ENCODE measurements at places on chromosomes 16 and 17. TPM values are rescaled to one million over a fixed set of nuclear protein-coding genes. Genes with fewer than 3 reads are reported as not detected.
A peak's percentile ranks its signal among the peaks of the same experiment; 100 is the strongest.

GRCh38 chr17:47414612-47415011 is 90.9 kb downstream of the EFCAB13 start:
- DNase-seq = no peak

DNA sequence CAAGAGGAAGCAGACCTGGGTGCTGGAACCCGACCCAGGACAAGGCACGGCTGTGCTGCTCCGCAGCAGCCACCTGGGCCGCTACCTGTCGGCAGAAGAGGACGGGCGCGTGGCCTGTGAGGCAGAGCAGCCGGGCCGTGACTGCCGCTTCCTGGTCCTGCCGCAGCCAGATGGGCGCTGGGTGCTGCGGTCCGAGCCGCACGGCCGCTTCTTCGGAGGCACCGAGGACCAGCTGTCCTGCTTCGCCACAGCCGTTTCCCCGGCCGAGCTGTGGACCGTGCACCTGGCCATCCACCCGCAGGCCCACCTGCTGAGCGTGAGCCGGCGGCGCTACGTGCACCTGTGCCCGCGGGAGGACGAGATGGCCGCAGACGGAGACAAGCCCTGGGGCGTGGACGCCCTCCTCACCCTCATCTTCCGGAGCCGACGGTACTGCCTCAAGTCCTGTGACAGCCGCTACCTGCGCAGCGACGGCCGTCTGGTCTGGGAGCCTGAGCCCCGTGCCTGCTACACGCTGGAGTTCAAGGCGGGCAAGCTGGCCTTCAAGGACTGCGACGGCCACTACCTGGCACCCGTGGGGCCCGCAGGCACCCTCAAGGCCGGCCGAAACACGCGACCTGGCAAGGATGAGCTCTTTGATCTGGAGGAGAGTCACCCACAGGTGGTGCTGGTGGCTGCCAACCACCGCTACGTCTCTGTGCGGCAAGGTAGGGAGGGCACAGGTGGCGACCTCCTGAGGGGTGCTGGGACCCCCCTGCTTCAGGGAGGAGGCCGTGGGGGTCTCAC is 667 bp downstream of the FSCN2 start:
- no peak for DNase-seq

DNA sequence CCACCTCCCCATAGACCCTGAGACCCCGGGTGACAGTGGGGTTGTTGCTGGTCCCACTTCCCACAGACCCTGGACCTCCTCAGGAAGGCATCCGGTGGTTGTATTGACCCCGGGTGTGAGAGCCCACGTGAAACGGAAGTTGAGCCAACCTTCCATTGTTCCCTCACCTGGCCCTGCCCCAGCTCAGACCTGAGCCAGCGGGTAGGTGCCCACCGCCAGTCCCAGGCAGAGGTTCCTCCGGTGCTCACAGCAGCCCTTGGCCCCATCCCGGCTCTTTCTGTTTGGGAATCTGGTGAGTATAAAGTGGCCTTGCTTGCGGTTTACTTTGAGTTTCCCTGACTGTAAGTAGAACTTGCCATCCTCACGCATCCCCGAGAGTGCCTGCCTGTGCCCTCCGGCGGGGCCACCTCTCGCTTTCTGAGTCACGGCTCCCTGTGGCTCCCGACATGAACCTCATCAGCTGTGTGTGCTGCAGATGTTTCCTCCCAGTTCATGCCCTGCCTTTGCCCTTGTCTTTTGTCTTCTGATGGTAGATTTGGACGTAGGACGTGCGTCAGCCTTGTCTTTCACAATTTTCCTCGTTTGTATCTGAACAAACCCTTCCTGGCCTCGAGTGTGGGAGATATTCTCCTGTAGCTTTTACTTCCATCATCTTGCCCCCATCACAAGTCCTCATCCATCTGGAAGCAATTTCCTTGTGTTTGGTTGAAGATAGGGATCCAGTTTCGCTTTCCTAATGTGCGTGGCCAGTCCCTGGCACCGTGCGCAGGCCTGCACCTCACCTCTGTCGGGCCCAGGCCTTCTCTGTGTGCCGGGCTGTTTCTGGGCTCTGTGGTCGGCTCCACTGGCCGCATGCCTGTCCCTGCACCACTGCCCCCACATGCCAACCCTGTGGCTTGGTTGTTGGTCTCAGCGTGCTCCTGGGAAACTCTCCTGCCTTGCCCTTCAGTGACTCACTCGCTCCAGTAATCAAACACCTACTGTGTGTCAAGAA is 76.0 kb downstream of the METRNL start:
- DNase-seq = peak; percentile 3

- DNase-seq = no peak
Measured at GRCh38 chr17:51261024-51261963, 948 bp downstream of the UTP18 start.

GRCh38 chr17:55377671-55378275 is 43.9 kb downstream of the MMD start:
- DNase-seq = no peak

DNA sequence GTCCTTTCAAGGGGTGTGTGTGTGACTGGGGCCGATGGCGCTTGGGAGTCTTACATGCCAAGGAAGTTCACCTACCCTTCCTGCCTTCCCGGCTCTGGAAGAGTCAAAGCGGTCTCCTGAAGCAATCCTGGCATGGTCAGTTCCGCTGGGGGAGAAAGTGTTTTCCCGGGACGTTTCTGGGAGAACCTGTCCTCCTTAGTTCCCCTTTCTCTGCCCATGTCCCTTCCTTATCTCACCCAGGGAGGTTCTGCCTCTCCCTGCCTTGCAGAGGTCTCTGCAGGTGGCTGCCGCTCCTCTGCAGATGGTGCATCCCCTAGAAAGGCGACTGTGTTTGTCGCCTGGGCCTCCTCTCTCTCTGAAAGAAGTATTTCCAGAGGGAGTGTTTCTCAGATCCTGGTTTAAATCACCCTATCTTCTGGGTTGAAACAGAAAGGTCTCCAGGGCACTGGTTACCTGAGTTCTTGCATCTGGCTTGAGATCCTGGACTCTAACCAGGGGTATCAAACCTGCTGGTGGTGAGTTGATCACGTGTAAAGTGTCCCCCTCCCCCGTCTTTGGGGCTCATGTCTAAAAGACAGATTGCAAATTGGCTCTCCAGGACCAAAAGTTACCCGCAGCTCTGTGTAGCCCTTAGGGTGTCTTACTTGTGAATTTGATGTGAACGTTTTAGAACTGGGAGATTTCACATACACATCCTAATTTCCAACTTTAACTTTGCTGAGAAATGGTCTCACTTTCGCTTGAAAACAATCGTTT is 1.9 kb downstream of the PRKCB start:
- DNase-seq = no peak

DNA sequence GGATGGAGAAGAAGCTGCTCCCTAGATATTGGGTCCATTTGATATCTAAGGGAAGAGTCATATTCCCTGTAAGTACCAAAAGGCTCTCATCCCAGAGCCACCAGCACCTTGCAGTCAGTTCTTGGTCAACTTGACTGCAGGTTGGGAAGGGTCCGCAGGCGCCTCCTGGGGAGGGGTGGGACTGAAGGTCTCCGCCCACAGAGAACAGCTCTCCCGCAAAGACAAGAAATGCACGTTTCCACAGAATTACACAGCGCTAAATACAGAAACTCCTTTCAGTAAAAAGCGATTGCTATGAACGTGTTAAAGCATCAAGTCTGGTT is 864 bp upstream of the CTCF start:
- no peak for DNase-seq

DNA sequence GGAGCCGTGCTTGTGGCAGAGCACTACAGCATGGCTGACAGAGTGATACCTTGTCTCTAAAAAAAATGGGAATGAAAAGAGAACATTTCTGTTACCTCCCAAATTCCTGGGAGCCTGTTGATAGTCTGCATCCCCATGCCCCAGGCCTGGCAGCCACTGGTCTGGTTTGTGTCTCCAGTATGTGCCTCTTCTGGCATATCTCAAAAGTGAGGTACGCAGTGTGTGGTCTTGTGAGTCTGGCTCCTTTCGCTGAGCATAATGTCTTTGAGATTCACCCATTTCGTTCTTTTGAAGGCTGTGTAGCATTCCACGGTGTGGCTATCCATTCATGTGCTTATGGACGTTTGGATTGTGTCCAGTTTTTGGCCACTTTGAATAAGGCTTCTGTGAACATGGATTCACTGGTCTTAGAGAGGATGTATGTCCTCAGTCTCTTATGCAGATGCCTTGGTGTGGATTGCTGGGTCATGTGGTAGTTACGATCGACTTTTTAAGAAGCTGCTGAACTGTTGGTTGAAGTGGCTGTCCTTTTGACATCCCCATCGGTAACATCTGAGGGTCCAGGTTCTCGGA is 39.1 kb downstream of the PRMT7 start:
- DNase-seq = no peak

DNA sequence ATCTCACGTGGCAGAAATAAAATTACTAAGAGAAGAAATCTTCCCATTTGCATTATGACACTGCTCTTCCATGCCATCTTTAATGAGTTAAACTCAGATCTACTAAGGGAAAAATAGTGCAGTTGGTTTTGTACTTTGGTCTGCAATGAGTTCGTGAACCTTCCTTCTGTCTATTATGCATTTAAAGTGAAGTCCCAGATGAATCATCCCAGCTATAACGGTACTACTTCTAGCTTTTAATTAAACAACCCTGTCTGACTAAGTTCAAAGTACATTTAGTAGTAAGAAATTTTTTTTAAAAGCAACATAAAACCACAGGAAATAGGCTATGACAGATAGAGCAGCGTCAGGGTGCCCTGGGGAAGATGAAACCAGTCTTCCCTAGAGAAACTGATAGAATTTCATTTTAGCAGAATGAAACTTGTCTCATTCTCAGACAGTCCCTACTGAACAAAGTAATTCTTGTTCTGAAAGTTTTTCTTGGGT is 1.8 kb downstream of the TMIGD1 start:
- peak; percentile 29 for DNase-seq

- peak; percentile 9 for DNase-seq
Measured at GRCh38 chr16:58661199-58661830, 23.3 kb downstream of the SLC38A7 start.

DNA sequence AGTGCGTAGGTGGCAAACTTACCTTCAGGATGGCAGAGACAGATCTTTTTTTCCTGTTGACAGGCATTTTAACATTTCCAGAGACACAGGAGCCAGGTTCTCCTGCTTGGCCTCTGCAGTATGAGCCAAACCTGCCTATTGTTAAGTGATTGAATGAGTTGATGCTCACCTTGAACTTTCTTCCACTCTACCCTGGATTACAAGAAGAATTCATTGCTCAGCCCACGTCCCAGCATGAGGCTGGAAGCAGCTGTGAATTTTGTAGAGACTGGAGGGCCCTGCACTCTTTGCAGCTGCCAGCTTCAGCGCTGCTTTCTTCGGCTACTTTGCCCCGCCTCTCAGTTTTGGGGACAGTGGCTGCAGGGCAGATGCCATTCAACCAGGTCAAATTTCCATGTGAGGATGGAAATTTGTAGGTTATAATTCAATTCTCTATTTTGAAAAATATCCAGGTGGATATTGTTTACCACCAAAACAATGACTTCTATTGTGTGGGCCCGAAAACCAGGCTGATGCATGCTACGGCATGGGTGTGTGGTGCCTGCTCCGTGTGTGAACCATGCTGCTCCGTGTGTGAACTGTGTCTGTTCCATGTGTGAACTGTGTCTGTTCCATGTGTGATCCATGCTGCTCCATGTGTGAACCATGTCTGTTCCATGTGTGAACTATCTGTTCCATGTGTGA is 75.2 kb upstream of the METTL9 start:
- no peak for DNase-seq

DNA sequence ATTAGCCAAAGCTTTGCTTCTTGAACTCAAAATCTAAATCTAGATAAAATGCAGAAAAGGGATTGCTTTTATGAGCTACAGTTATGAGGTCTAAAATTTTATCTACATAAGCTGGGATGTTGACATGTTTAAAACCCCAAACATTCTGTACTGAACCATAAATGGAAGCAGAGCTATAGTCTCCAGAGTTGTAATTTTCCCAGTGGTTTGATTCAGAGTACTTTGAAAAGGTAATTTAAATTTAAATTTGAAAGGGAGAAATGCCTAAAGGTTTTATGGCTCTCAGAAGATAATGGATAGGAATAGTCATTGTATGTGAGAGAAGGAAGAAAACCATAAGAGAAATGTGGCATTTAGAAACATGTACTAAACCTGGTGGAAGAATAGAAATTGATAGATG is 163.2 kb downstream of the PPM1E start:
- no peak for DNase-seq

GRCh38 chr17:7887482-7888183 is 956 bp upstream of the CHD3 start:
- DNase-seq = peak; percentile 83

DNA sequence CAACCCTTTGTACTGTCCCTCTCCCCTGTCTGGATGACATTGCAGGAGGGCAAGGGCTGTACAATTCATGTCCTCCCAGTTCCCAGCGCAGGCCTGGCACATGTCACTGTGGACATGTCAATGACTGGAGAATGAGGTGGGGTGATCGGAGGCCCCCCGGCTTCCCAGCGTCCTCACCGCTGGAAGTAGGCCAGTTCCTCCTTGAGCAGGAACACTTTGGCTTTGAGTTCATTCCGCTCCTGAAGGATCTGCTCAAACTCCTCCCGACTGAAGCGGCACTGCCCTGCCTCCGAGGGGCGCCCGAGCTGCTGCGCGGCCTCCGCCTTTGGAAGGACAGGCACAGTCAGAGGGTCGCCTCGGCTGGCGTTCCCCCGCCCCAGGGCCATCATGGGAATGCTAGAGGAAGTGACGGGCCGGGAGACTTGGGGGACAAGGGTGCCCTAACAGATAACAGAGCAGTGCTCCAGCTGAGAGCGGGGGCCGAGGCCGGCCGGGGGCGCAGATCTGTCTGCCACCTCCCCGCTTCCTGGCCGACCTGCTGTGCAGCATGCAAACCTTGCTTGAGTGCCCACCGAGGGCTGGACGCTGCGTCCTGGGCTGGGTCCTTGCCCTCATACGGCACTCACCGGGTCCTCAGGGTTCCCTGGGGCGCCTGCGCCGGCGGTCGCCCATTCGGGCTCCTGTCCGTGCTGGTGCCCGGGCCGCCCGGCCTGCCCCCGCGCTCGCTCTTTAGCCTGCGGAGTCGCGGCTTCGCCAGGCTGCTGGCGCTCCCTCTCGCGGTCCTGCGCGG is 1.3 kb downstream of the RILP start:
- no peak for DNase-seq

- DNase-seq = no peak
Measured at GRCh38 chr16:8194794-8195193, 395.5 kb downstream of the TMEM114 start.

DNA sequence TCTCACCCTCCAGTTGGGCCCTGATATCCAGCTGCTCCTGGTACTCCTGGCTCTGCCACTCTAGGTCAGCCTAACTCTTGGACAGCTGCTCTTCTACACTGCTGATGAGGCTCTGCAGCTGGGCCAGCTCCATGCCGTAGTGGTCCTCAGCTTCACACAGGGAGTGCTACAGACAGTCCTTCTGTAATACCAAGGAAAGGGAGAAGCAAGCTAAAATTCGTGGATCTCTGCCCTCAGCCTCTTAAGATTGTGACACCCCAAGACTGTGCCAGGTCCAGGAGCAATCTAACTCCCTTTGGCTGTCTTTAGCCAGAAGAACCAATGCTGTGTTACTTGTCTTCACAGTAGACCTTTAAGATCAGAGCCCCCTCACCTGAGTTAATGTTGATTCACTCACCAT is 7.7 kb upstream of the KRT38 start:
- DNase-seq = no peak

The GH2 gene
- total RNA-seq = not detected

The FBXL19 gene
- total RNA-seq = 24.4 TPM

The KRT27 gene
- total RNA-seq = not detected

The AANAT gene
- not detected for total RNA-seq

The SOX15 gene
- total RNA-seq = 0.23 TPM

The CDRT15 gene
- total RNA-seq = not detected

The WWOX gene
- total RNA-seq = 17.2 TPM

The CBX4 gene
- 16.8 TPM for total RNA-seq

The VAT1 gene
- 28.3 TPM for total RNA-seq

Measured in activated naive CD4-positive, alpha-beta T cell treated with anti-CD3 and anti-CD28 coated beads, Interleukin-2, amount 50 U/mL, for 72 hours (primary cell).